ENCODE measurements at places on chromosomes 6 and 20.

GRCh38 chr6:68760941-68761676, 126.0 kb downstream of the ADGRB3 start:
- H3K4me3 ChIP-seq: no peak overlapping the region
- DNase-seq: no peak

GRCh38 chr6:2510316-2510715, 240.4 kb downstream of the MYLK4 start:
- no peaks in the 10 kb centered on the region for H3K36me3 ChIP-seq
- no peak for DNase-seq
- no peak overlapping the region for H3K4me3 ChIP-seq
- H3K27me3 ChIP-seq: peaks cover 74% of the 10 kb centered on the region
- H3K27ac ChIP-seq: no peak overlapping the region

- peak overlapping the region; percentile 59 for H3K27ac ChIP-seq
- no peak for DNase-seq
- peaks cover 27% of the 10 kb centered on the region for H3K36me3 ChIP-seq
- peak overlapping the region; percentile 38 for H3K4me3 ChIP-seq
- no peaks in the 10 kb centered on the region for H3K27me3 ChIP-seq
Observed at GRCh38 chr6:45432977-45433376, 55.2 kb upstream of the SUPT3H start.

GRCh38 chr6:138726757-138727097, 46.8 kb upstream of the CCDC28A start:
- no peak overlapping the region for H3K27ac ChIP-seq
- no peak for DNase-seq
- H3K36me3 ChIP-seq: no peaks in the 10 kb centered on the region
- peaks cover 3% of the 10 kb centered on the region for H3K27me3 ChIP-seq

DNA sequence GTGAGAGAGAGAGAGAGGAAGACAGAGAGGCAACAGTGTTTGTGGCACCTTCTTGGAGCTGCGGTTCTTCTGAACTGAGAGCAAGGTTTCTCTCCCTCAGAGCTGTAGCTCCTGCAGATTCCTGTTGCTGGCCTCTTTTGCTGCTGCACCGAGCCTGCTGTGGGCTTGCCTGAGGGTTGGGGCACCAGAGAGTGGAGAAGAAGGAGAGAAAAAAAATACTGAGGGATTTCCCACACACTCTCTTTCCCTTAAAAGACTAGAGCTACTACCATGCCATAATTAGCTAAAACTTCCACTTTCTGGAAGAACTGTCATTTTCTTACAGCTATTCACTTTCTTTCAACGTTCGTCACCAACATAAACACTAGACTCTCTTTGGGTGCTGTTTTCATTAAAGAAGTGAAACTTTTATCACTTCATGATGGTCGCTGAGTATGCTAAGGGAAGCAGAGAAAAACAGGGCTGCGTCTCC, 18.2 kb upstream of the ECI2 start:
- no peak overlapping the region for H3K4me3 ChIP-seq
- DNase-seq: no peak
- H3K27me3 ChIP-seq: peaks cover 26% of the 10 kb centered on the region
- peaks cover 5% of the 10 kb centered on the region for H3K4me1 ChIP-seq
- H3K27ac ChIP-seq: no peak overlapping the region

DNA sequence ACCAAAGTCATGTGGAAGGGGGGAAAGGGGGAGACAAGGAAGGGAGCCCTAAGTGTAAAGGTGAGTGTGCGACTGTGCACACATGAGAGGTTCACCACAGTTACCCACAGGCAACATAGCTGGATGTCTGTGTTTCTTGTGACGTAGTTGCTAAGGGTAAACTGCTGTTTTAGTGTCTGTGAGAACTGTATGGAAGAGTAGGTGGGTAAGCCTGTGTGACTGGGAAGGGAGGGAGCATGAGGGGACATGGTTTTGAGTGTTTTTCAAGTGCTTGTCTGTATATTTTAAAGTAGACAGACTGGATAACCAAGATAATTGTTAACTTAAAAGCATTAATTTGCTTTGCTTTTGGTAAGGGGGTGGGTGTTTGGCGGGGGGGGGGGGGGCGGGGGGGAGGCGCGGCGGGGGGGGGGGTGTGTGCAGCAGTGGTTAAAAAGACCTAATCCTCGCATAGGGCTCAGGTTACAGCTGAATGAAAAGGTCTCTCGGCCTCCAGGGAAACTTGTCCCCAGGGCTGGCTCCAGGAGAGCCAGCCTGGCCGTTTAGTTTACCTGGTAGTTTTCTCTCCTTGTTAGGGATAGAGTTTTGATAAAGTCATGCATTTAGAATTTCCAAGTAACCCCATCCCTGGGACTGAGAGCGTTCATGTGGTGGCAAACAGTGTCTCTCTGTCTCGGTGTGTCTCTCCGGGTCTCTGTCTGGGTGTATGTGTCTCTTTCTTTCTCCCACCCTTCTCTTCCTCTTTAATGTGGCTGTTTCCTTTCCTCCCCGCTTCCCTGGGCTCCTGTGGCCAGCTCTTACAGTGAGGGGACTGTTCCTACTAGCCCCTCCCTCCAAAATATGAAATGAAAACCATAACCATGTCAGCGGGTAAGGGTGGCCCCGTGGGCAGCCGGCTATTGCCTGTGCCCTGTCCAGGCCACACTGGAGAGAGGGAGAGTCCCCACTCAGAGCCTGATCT, 3.4 kb downstream of the SCUBE3 start:
- no peak for DNase-seq
- peaks cover 6% of the 10 kb centered on the region for H3K4me1 ChIP-seq
- H3K36me3 ChIP-seq: no peaks in the 10 kb centered on the region
- H3K27ac ChIP-seq: no peak overlapping the region
- H3K4me3 ChIP-seq: no peak overlapping the region

- peaks cover 52% of the 10 kb centered on the region for H3K27me3 ChIP-seq
- H3K4me1 ChIP-seq: peaks cover 6% of the 10 kb centered on the region
- DNase-seq: no peak
- no peak overlapping the region for H3K4me3 ChIP-seq
- H3K36me3 ChIP-seq: no peaks in the 10 kb centered on the region
Observed at GRCh38 chr6:125156496-125156895, 2.9 kb downstream of the TPD52L1 start.

DNA sequence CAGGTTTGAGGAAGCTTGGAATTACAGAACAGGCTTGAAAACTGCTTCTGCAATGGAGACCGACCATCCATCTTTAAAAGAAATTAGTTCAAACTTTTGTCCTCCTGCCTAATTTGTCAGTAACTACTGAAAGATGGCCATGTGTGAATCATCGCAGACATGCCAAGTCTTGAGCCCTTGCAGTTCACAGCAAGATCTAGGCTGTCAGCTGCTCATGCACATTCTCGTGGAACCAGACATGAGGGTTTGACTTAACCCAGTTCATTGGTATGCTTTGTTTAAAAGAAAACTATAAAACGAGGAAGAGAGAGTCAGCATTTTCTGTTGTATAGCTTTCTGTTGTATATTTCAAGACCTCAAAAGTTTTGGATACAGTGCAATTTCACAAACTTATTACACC, 74.0 kb upstream of the SAMD5 start:
- H3K36me3 ChIP-seq: no peaks in the 10 kb centered on the region
- no peak overlapping the region for H3K27ac ChIP-seq
- H3K4me3 ChIP-seq: no peak overlapping the region
- no peaks in the 10 kb centered on the region for H3K4me1 ChIP-seq
- no peak for DNase-seq
- no peaks in the 10 kb centered on the region for H3K27me3 ChIP-seq

- peaks cover 29% of the 10 kb centered on the region for H3K36me3 ChIP-seq
- H3K4me3 ChIP-seq: no peak overlapping the region
- H3K27ac ChIP-seq: no peak overlapping the region
- no peak for DNase-seq
- peaks cover 51% of the 10 kb centered on the region for H3K4me1 ChIP-seq
Observed at GRCh38 chr6:130716466-130716865, 110.7 kb upstream of the SMLR1 start.

- no peak overlapping the region for H3K27ac ChIP-seq
- DNase-seq: no peak
- peaks cover 14% of the 10 kb centered on the region for H3K27me3 ChIP-seq
- H3K36me3 ChIP-seq: no peaks in the 10 kb centered on the region
Observed at GRCh38 chr6:117414770-117415169, 11.0 kb downstream of the ROS1 start.

DNA sequence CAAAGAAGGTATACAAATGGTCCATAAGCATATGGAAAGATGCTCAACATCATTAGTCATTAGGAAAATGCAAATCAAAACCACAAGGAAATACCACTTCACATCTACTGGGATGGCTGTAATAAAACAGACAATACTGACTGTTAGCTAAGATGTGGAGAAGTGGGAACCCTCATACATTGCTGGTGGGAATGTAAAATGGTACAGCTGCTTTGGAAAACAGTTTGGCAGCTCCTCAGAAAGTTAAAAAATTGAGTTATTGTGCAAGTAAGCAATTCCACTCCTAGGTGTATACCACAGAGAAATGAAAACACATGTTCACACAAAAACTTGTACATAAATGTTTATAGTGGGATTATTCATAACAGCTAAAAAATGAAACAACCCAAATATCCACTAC, 173.0 kb upstream of the JAG1 start:
- H3K4me1 ChIP-seq: no peaks in the 10 kb centered on the region
- no peak overlapping the region for H3K27ac ChIP-seq
- H3K4me3 ChIP-seq: no peak overlapping the region
- no peak for DNase-seq

Measured in activated CD8-positive, alpha-beta memory T cell treated with anti-CD3 and anti-CD28 coated beads, Interleukin-2, amount 10 ng/mL, durations not matched to agents 7 days and 5 days (primary cell).